ENCODE measurements at places on chromosomes 4 and X.
A peak's percentile ranks its signal among the peaks of the same experiment; 100 is the strongest.

GRCh38 chrX:147741776-147742175, 169.9 kb upstream of the FMR1 start:
- no peak for DNase-seq

- DNase-seq = peak; percentile 65
These were observed 56.0 kb downstream of the PDLIM5 start for GRCh38 chr4:94507708-94508107.

DNA sequence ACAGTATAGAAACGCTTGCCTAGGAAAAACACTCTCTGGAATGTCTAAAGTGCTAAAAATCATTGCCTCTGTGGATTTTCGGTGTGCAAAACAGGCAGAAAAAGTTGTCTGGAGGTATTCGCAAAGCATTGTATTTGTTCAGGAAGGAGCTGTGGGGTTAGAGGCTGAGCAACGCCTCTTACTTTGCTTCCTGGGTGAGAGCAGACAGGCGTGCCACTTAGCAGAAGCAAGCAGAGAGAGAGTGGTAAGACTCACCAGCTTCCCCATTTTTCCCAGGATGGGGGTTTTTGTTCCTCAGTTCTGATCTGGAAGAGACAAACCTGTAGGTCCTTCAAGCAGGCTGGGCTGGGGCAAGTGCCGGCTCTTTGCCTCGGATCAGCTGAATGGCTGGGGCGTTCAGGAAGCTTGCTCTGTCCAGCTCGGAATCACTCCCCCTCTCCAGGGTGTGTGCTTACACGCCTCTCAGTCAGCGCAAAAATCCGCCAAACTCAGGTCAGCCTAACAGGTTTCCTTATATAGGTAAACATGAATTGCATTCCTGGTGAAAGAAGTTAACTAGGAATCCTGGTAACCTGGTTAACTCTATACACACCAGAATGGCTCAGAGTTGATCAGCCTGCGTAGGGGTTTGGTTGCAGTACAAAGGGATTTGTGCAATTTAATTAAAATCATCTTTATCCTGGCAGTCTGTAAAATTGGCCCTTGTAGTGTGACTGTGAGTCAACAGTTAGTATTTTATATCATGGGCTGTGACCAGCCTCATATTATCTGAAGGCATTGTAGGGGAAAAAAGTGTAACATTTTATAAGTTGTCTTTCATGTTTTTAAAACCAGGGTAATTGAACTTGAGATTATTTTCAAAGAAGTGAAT, 213.1 kb upstream of the MID1 start:
- DNase-seq = no peak

DNA sequence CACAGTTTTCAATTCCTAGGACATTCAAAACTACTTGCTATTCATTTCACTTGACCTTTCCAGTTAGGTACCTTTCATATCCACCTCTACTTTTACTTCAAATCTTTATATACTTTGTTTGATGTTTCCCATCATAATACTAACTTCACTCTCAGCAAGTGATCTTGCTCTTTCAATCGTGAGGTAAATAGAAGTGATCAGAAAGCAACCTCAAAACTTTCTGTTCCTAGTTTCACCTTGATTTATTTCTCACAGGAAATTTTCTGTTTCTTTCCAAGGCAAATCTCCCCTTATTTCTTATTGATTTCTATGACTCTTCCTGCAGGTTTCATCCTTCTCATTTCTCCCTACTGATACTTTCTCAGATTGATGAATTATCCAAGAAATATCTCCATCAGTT, 623.5 kb downstream of the FSTL5 start:
- DNase-seq = no peak

GRCh38 chr4:147969573-147970385, 237.9 kb downstream of the ARHGAP10 start:
- DNase-seq = no peak

- peak; percentile 32 for DNase-seq
These were observed 198.9 kb downstream of the FBXO8 start for GRCh38 chr4:174084542-174084941.

DNA sequence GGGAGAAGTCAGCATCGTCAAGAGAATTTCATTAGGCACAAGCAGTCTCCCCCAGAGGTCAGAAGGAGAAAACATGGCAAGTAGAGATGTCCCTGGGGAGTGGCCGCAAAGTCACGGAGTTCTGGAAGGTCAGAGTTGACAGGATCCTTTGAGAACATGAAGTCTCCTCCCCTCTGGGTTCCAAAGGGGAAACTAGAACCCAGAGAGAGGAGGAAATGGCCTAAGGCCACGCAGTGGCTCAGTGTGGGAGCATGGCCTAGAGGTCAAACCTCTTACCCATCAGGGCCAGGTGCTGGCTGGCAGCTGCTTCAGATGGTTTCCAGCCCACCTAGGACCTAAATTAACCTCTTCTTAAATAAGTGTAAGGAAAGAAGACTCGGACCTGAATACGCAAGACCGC, 884 bp downstream of the IDH3G start:
- DNase-seq = no peak

GRCh38 chrX:22063284-22063683, 31.2 kb downstream of the PHEX start:
- DNase-seq = no peak

DNA sequence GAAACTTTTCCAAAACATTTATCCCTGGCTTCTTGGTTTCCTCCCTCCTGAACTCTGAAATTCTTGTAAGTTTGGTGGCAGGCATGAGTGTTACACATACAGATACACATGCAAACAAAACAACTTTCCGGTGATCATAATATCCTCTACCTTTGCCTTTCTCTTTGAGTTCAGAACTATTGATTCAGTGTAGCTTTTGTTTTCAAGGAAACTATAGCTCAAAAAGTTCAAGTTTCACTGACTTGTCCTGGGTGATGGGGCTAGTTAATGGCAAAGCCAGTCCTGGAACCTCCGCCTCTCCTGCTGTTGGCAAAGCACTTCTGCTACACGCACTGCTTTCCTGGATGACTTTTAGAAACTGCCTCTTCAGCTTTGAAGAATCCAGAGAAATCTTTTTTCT, 177.3 kb upstream of the FAT1 start:
- no peak for DNase-seq

DNA sequence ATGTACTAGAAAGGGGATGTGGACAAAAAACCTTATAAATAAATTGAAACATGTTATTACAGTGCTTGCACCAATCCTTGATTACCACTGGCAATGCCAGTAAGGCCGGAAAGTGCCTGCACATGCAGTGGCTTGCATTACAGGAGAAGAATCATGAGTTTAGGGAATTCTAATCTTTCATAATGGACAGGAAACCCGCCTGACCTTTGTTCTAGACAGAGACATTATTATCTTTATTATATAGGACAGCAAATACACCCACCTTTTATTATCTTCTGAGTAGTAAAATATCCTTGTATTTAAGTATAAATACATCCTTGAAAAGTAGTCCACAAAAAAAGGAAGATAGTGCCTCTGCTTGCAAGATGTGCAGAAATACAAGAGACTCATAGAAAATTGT, 379.9 kb upstream of the LCORL start:
- no peak for DNase-seq

GRCh38 chr4:140186651-140187315, 32.8 kb upstream of the MAML3 start:
- DNase-seq = peak; percentile 24

DNA sequence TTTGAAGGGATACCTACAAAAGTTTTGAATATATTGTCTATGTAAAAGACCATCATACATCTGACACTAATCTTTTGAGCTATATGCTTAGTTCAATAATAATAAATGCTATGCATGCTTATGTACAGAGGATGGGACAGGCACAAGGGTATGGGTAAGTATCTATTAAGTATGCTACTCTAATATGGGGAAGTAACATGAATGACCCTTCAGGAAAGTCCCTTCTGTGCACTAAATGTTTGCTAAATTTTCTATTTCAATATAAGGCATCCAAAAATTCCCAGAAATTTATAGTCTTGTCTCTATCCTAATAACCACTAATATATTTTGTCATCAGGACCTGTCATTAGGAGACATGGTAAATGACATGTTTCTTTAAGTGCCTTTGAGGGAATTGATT, 19.0 kb downstream of the ATP8A1 start:
- DNase-seq = no peak

GRCh38 chr4:83361416-83362103, 26.9 kb upstream of the HPSE start:
- DNase-seq = no peak

GRCh38 chr4:156291317-156291716, 337.7 kb upstream of the CTSO start:
- DNase-seq = peak; percentile 57

- DNase-seq = no peak
These were observed 32.3 kb upstream of the IRF2 start for GRCh38 chr4:184506527-184507121.

GRCh38 chr4:65071564-65071963, 598.7 kb downstream of the EPHA5 start:
- DNase-seq = peak; percentile 4

DNA sequence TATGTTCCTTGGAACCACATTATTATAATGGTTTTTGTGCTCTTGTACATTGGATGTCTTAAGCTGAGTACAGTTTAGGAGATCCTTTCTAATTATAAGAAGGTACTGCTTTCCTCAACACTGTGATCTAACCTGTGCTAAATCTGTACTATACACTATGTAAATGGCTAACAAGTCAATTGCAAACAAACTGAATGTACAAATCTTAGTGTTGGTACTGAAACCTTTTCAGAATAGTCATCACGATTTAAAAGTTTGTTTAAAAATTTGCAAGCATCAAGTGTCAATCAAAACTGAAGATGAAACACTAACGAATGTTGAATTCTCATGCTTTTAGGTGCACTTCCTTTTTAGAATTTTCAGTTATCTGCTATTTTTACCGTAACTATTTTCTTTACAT, 2090.4 kb upstream of the TENM3 start:
- DNase-seq = no peak

DNA sequence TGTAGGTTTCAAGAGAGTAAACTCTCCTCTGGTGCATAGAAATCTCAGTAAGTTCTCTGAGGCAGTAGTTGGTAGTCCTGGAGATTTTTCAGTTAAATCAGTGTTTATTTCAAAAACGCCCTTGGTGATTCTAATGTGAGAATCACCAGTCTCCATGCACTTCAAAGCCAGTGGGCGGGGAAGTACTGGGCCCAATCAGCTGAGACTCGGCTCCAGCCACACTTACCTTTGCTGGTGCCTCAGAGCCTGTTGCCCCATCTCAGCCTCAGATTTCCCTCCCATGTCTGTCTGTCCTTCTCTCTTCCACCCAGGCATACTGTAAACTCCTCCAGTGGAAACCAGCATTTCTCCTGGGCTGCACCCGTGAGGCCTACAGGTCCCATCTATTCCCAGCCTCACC, 7.4 kb upstream of the MGST2 start:
- no peak for DNase-seq

- DNase-seq = no peak
These were observed 421.7 kb upstream of the HTR2C start for GRCh38 chrX:114162068-114162735.

- no peak for DNase-seq
These were observed 291.8 kb upstream of the FAT4 start for GRCh38 chr4:125022855-125023501.

GRCh38 chr4:93870876-93871458, 42.4 kb downstream of the ATOH1 start:
- DNase-seq = no peak

GRCh38 chr4:76854858-76855257, 43.1 kb downstream of the SOWAHB start:
- DNase-seq = no peak

- no peak for DNase-seq
These were observed 3.9 kb upstream of the NKX6-1 start for GRCh38 chr4:84502955-84503373.

GRCh38 chr4:109708990-109709389, 5.7 kb upstream of the CASP6 start:
- no peak for DNase-seq

- DNase-seq = no peak
These were observed 396.8 kb downstream of the PACRGL start for GRCh38 chr4:21097026-21097425.

GRCh38 chr4:174177536-174177935, 105.9 kb downstream of the FBXO8 start:
- DNase-seq = no peak

GRCh38 chr4:176376032-176376614, 56.4 kb downstream of the SPCS3 start:
- DNase-seq = no peak

- DNase-seq = no peak
These were observed 56.3 kb downstream of the MSN start for GRCh38 chrX:65723706-65724105.

DNA sequence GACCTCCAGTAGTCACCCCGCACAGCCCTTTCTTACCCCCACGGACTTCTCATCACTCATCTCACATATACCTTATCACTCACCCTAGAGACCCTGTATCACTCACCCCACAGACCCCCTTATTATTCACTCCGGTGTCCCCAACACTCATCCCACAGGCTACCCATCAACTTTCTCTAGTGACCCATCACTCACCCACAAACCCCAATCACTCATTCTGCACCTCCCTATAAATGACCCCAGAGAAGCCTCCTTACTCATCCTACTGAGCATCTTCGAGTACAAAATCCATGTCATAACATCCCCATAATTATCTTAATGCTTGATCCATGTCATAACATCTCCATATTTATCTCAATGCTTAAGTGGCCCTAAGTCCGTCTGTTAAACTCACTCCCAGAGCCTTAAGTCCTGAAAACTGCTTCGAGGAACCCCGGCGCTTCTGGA, 934 bp downstream of the ZNF41 start:
- DNase-seq = no peak

DNA sequence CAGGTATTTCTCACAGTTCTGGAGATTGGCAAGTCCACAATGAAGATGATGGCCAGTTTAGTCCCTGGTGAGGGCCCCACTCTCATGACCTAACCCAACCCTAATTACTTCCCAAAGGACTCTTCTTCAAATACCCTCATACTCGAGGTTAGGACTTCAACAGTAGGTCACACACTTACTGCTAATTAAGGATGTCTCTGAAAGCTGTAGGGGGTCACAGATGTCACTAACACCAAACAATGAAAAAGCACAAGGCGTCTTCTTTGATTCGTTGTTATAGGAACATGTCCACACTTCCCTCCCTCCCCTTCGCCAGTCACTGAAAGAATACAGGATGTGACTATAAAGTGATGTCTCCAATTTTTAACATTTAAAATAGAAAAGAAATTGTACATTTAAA, 309.7 kb downstream of the PACRGL start:
- no peak for DNase-seq

Measured in HS-5 (cell line).